Renal cortical epithelial cell (primary cell): ENCODE measurements at places on chromosomes 1 and 21. TPM values are rescaled to one million over a fixed set of nuclear protein-coding genes. Genes with fewer than 3 reads are reported as not detected.

Gene IGSF21
- total RNA-seq = not detected in 2 replicates

Gene TDRD5
- 0.10 and 0.87 TPM in 2 replicates for total RNA-seq

Gene KDF1
- 2.0 and 7.1 TPM in 2 replicates for total RNA-seq

Gene RAB13
- total RNA-seq = 80.6 and 154 TPM in 2 replicates

Gene AURKAIP1
- total RNA-seq = 75.6 and 155 TPM in 2 replicates

Gene FNDC10
- 0.52 and 2.4 TPM in 2 replicates for total RNA-seq

Gene IQCC
- 0.87 and 2.1 TPM in 2 replicates for total RNA-seq

Gene NLRP3
- total RNA-seq = 0.70 and 9.9 TPM in 2 replicates

Gene AGT
- 1.2 and 2.9 TPM in 2 replicates for total RNA-seq

Gene NCAM2
- 0.10 TPM in 1 of 2 replicates, not detected in the other for total RNA-seq

Gene CELA3B
- total RNA-seq = not detected in 2 replicates

Gene AMY1A
- total RNA-seq = not detected in 2 replicates

Gene LINGO4
- total RNA-seq = under 0.01 TPM in 1 of 2 replicates, not detected in the other

Gene LRRC39
- total RNA-seq = 0.20 TPM in 1 of 2 replicates, not detected in the other

Gene DTL
- total RNA-seq = 1.1 and 10.2 TPM in 2 replicates

Gene HRNR
- under 0.01 TPM in 2 replicates for total RNA-seq

Gene MYBPH
- total RNA-seq = not detected in 2 replicates

Gene GREM2
- total RNA-seq = under 0.01 TPM in 1 of 2 replicates, not detected in the other

Gene ALG14
- total RNA-seq = 1.5 and 1.7 TPM in 2 replicates

Gene VCAM1
- total RNA-seq = 57.8 and 242 TPM in 2 replicates

Gene NUP210L
- 0.05 TPM in 1 of 2 replicates, not detected in the other for total RNA-seq

Gene GOLT1A
- 0.75 and 2.3 TPM in 2 replicates for total RNA-seq

Gene RIPPLY3
- total RNA-seq = 0.15 and 0.69 TPM in 2 replicates

Gene KCNJ6
- total RNA-seq = under 0.01 and 0.05 TPM in 2 replicates

Gene GBP4
- 0.55 and 1.7 TPM in 2 replicates for total RNA-seq

Gene ZNF648
- not detected in 2 replicates for total RNA-seq

Gene MX1
- 12.3 and 60.8 TPM in 2 replicates for total RNA-seq

Gene CD48
- total RNA-seq = not detected in 2 replicates

Gene TNNT2
- total RNA-seq = 0.25 and 0.69 TPM in 2 replicates

Gene LRRC8B
- total RNA-seq = 4.4 and 10.2 TPM in 2 replicates

Gene SPRR3
- not detected in 2 replicates for total RNA-seq

Gene L1TD1
- total RNA-seq = under 0.01 TPM in 1 of 2 replicates, not detected in the other
